ENCODE measurements at places on chromosomes 2 and 18.

- DNase-seq = no peak
These were observed 117.8 kb upstream of the FZD5 start for GRCh38 chr2:207887500-207887899.

- DNase-seq = no peak
These were observed 97.1 kb downstream of the ZBTB7C start for GRCh38 chr18:48312066-48312465.

DNA sequence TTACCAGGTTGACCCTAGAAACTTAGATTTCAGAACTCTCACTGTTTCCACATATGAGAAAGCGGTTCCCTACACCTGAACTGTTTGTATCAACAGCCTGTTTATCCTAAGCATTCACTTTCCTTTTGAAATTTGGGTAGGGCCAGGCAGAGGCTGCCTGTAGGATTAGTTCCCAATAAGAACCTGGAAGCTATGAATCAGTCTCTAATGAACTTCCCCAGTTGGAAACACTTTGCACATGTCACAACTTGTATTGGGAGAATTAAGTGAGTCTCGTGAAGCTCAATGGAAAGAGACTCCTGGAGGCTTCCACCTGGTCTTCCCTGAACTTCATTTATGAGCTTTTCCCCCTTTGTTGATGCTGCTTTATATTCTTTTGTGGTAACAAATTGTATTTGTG lies 486.6 kb upstream of the HS6ST1 start:
- DNase-seq = no peak

- DNase-seq = no peak
These were observed 189.3 kb downstream of the HDAC4 start for GRCh38 chr2:239211396-239212094.

DNA sequence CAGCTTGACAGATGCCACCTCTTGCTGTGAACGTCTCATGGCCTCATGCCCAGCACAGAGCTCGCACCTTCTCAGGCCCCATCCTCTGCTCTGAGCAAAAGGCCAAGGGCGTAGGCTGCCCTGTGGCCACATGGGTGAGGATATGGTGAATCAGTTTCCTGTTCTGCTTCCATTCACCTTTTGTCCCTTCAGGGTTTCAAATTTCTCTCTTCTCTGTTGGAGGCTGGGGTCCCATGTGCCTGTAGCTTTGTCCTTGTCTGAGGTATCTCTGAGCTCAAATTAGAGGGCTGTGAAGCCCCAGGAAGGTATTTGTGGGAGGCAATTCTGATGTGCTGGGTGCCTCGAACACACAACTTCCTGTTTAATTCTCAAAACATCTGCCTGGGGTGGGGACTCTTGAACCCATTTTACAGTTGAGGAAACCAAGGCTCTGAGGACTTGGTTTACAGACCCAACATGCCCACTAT lies 29.0 kb downstream of the ZAP70 start:
- DNase-seq = no peak

DNA sequence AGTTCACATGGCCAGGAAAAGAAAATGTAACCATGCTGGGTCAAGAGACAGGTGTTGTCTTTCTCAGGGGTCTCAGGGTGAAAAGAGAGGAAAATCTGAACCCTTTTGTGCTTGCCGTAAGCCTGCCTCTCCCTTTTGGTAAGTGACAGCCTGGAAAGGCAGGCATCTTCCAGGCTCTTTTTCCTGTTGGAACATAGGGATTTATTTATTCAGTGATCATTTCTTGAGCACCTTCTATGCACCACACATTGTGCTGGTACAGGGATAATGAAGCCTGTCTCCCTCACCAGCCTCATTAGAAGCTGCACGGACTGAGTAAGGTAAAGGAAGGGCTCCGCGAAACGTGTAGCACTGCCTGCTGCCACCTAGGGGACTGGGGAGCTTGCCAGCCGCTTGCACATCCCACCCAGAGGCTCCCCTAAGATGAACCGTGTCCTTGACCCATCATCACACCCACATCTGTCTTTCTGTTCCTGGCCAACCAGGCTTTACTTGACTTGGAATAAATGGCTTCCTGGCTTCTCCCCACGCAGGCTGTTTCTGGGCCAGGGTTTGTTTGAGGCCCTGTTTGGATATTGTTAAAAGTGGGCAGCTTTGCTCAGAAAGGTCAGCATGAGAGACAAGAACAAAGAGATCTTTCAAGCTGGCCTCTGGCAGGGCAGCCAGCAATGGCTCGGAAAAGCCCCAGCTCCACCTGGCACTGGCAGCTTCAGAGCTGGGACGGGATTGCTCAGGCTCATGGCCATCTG lies 73.3 kb upstream of the MCFD2 start:
- DNase-seq = no peak

- DNase-seq = no peak
These were observed 147.1 kb downstream of the NOL4 start for GRCh38 chr18:34077599-34077998.

DNA sequence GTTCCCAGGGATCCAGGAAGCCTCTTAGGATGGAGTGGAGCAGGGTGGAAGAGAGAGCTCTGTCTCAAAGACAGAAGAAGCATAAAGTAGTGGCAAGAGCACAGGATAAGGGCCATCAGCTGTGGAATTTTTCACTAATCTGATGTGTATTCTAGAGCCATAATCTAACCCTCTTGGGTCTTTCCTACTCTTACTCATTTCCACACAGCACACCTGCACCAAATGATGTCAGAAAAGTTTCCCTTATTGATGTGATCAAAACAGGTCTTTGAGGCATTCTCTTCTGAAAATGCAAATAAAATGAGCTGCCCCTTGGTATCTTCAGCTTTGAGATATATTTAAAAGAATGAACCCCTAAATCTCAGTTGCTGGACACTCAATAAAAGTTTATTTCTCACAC lies 415.1 kb upstream of the CHST9 start:
- DNase-seq = no peak

- DNase-seq = no peak
These were observed 30.2 kb upstream of the GRP start for GRCh38 chr18:59189746-59190145.

DNA sequence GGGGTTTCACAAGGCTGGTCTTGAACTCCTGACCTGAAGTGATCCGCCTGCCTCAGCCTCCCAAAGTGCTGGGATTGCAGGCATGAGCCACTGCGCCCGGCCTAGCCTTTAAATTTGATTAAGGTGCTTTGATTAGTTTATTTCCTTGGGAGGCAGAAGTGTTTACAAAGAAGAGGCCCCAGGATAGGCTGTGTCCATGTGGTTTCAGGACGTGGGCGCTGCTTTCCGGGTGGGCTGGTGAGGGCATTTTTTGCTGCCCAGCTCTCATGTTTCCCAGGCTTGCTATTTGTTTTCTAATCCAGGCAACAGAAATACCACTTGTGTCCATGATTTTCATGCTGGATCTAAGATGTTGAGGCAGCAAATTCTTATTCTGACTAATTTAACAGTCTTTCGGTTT lies 124.2 kb downstream of the SH3RF3 start:
- DNase-seq = no peak

DNA sequence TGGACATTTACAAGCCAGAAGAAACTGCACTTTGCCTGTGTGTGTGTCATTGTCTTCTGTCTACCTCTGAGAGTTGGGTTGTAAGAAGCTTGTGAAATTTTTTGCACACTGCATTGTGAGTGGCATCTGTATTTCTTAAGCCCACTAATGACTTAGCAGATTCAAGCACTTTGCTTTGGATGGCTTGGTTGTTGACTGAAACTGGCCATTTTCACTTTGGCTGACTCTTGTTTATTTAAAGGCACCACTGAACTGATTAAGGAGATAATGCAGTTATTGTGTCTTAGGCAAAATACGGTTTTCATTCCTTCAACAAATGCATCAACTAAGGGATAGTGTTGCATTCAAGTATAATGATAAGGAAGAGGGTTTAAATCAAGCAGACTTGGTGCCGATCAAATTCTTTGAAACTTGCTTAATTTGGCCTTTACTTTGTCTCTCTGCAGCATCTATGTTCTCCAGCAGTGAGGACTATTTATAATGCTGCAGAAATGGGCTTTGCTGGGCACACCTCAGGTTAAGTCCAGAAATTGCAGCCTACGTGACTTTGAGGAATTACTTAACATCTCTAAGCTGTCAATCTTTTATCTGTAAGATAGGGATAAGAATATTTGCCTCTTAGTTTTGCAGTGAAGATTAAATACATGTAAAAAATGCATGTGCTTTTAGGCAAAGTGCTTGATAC lies 142.0 kb downstream of the CCDC85A start:
- DNase-seq = no peak

DNA sequence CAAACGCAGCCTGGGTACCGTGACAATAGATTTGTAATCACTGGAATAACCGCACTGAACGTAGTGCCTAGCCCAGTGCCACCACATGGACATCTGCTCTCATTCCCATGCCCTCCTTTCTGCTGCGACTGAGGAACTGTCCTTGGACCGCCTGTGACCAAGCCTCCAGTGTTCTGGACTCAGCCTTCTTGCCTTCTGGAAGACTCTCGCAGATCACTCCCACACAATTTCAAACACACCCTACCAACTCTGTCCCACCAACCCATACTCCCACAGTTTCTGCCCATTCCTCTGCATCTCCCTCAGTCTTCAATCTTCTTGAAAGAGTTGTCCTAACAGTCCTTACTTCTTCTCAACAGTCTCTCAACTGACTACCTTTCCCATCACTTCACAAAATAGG lies 2.1 kb downstream of the RNF149 start:
- DNase-seq = no peak

All from renal cortex interstitium (tissue), 15 donors.